ENCODE measurements at places on chromosomes 1 and 21.

- no peak for DNase-seq
These were observed 12.8 kb downstream of the THEMIS2 start for GRCh38 chr1:27885114-27885528.

GRCh38 chr1:54985556-54985955, 5.1 kb downstream of the TMEM61 start:
- no peak for DNase-seq

DNA sequence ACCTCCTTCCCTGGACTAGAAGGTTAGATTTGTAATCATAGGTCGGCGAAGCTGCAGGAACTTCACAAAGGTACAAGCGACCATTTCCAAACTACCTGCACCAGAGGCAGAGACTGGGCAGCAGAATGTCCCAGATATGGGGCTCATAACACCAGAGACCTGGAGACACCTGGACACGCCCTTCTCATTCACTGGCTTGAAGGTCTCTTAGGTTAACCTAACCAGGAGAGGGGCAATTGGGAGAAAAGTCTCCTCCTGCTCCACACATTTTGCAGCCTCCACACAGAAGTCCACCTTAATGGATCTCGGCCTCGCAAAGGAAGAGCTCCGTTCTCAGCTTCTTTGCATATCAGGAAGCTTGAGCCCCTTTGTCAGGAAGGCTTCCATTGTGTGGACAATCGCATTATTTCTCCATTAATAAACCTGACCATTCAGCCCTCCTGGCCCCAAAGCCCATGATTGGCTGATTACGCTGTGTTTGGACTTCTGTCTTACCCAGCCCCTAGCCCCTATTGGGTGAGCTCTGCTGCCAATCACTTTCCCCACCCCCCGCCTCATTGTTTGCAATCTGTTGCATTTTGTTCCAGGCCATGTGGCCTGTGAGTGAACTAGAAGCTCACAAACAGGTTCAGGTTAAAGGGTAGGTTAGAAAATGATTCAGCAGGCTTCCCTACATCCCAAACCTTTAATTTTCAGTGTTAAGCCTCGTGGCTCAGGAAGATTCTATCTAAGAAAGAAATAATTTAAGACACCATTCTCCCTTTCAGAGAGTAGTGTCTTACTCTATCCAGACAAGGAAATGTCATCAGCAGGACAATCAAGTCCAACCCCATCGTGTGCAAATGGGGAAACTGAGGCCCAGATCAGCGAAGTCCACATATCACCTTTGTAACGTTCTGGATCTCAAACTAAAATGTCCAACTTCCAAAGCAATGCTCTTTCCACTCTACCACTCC, 2.8 kb downstream of the MYCL start:
- peak; percentile 83 for DNase-seq

DNA sequence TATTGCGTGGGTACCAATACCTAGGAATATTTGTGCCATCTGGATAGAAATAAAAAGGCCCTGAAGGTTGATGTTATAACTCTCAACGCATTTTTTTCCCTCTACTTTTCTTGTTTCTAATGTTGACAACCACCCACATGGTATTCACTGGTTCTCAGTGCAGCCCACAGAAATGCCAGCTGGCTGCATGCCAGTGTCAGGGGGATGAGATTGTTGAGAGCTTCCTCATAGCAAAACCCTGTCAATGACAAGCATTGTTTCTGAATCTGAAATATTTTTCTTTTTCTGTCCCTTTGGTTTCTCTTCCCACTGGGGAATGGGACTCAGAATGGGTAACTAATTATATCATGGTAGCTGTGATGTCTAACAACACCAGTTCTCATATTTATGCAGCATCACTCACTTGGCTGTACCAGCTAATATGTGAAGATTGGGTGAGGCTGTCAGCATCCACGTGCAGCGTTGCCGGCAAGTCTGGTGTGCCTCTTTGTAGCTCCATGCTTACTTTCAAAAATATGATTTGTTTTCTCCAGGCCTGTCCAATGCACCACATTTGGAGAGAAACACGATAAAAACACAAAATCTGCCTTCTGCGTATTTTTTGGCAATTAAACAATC, 284.6 kb downstream of the PTBP2 start:
- DNase-seq = peak; percentile 72

DNA sequence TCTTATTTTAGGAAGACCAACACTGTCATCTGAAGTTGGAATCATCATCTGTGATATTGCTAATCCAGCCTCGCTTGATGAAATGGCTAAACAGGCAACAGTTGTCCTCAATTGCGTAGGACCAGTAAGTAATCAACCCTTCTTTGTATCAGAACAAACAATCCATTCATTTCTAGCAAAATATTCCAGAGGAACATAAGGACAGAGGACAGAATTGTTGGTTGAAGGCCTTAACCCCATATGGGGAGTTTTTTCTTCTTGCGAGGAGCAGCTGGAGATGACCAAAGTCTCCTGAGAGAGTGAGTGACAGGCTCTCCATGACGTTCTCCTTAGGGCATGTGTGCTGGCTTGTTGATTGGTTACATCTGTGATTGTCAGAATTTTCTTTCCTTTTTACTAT, 2.7 kb downstream of the SCCPDH start:
- DNase-seq = peak; percentile 17

GRCh38 chr1:118963456-118964430, 24.4 kb downstream of the TBX15 start:
- DNase-seq = no peak

DNA sequence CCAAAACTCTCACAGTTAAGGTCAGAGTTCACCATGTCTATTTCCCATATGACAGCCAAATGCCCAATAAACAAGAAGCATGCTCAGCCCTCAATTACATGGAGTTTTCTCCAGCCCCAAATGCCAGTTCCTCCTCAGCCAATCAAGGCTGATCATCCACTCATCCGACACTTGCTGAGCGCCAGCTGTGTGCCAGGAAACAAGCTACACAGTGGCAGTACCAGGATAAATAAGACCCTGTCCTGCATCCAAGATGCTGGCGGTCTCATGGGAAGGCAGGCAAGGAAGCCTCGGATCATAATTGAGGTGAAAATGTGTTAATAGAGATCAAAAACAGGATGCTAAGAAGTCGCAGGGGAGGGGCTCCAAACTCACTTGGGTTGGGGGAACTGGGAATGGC, 7.7 kb downstream of the ZBTB17 start:
- peak; percentile 44 for DNase-seq

DNA sequence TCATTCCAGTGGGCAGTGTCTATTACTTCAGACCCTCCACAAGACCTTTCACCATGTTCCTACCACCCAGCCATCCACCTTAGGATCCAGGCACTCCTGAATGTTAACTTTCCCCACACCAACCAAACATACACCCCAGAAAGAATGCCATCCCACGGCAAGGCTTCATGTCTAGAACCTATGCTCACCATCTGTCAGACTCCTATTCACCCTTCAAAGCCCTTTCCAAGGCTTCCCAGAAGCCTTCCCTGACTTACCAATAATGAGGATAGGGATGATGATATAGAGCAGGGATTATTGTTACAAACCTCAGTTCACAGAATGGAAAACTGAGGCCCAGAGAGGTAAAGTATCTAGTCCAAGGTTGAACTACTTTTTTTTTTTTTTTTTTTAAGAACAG, 19.3 kb upstream of the RCC2 start:
- no peak for DNase-seq
